ENCODE measurements at places on chromosomes 16 and 17.

DNA sequence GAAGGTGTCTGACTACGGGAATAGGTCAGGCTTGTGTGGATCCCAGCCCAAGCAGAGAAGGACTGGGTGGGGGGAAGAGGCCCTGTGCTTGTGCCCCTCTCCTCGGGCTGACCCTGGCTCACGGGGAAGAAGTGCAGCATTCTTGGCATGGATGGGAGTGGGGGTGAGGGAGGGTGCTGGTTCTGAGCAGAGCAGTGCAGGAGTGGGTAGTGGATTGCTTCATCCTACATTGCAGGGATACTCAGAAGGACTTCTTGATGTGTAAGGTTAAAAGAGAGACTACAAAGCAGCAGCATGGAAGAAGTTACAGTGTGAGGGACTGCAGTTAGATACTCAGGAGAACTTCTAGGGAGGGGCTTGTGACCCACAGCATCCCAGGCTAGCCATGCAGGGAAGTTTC is 2.1 kb downstream of the ARHGAP23 start:
- no peak for DNase-seq

- DNase-seq = no peak
These were observed 52.9 kb downstream of the TTC19 start for GRCh38 chr17:16052486-16052885.

DNA sequence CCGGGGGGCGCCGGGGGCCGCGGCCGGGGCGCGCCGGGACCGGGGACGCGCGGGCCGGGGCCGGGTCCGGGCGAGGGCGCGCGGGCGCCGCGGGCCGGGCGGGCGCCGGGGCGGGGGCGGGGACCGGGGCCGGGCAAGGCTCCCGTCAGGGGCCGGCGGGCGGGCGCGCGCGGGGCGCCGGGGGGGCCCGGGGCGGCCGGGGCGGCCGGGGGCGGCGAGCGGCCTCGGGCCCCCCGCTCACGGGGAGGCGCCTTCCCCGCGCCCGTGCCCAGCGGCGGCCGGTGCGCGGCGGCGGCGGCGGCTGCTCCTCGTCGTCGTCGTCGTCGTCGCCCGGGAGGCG is 563 bp downstream of the ZCCHC14 start:
- no peak for DNase-seq

- DNase-seq = no peak
These were observed 182.3 kb downstream of the AATF start for GRCh38 chr17:37130984-37131446.

GRCh38 chr16:87741700-87742415 is 23.9 kb downstream of the KLHDC4 start:
- no peak for DNase-seq

GRCh38 chr16:88437367-88437964 is 15.6 kb upstream of the ZFPM1 start:
- DNase-seq = peak; percentile 42

DNA sequence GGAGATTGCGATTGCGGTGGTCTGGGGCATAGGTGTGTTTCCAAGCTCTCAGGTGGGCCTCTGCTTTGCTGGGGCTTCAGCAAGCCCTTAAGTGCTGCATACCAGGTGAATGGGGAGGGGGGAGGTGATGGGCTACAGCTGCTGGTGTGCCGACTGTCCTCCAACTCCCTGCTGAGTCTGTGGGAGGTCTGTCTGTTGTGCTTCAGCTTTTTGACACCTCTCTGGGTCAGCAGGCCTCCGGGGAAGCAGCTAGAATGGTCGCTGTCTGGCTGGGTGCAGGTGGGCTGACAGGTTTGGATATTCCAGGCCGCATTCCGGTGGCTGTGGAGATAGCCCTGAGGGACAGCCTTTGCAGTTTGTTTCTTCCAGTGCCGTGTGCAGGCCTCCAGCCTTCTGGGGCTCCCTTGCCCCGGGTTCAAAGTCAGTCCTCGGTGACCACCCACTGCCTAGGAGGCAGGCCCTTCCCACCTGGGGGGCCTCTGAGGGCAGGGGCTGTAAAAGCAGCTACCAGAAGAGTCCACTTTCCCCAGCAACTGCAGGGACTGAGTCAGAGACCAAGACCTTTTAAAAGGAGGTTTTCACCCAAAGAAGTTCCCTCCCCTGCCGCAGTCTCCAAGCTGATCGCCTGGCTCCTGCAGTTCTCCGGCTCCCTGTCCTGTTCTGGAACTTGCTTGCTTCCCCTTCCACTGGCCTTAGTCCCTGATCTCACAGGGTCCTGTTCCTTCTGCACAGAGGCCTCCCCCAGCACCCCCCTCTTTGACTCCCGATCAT is 2.0 kb upstream of the TTYH2 start:
- peak; percentile 27 for DNase-seq

GRCh38 chr17:7023576-7024401 is 939 bp downstream of the BCL6B start:
- peak; percentile 13 for DNase-seq

- no peak for DNase-seq
These were observed 1.6 kb upstream of the SMARCD2 start for GRCh38 chr17:63843910-63844677.

GRCh38 chr17:43905985-43906852 is 1.1 kb downstream of the MPP2 start:
- no peak for DNase-seq

- DNase-seq = no peak
These were observed 1.4 kb upstream of the CA4 start for GRCh38 chr17:60148373-60148772.
